Stimulated activated CD4-positive, alpha-beta T cell treated with anti-CD3 and anti-CD28 coated beads, Interleukin-15, amount 100 ng/mL, for 24 hours (primary cell): ENCODE measurements at places on chromosomes 5 and 9.

GRCh38 chr9:5041390-5042115 lies 56.5 kb downstream of the JAK2 start:
- no peak for DNase-seq

DNA sequence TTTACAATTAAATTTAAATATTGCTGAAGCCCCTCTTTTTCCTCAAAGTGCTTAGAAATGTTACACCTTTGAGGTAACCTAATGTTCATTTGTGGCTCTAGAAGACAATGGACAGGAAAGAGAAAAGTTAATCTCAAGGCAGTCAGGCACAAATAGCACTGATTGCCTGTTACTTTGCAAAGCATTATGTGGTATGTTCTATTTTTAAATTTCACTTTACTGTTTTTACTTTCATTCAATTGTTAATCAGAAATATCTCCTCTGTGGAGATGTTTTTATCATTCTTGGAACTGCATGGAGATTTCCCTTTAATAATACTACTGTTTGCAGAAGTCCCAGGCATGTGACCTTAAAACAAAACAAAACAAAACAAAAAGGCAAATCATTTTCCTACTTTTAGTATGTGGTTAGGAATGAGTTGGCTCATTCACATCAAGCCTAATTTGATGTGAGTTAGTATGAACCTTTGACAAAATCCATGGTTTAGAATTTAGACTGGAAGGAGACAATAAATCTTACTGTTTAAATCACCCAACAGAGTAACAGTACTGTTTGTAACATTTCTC lies 67.5 kb downstream of the CWC27 start:
- DNase-seq: no peak

DNA sequence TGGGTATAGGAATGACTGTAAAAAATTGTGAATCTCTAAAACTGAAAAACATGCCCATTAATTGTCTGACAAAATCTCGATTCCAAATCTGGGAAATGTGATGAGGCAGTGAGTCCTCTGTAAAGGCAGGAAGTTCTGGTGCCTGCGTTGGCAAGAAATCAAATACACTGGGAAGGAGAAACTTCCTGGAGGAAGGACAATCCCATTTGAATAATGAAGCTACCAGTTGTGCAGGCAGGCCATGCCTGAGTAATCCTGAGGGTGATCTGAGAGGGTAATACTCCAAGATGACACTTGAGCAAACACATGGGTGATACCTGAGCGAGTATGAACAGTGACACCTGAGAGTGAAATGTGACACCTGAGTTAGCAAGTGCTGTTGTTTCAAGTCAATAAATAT lies 49.7 kb downstream of the KIF24 start:
- no peak for DNase-seq

DNA sequence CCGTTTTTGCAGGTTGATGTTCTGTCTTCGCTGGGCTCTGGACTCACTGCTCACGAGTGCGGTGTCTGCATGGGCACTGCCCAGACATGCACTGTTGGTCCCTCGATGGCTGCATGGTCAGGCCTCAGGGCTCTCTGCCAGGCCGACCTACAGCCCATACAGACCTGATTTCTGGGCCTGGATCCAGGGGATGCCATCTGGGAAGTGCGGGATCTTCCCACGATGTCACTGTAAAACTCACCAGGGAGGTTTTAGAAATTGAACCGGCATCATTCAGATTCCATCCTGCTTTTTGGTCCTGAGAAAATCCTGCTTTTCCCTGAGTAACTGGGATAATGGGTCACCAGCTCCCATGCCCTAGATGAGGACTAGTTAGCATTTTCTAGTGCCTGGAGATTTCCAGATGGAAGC lies 9.1 kb downstream of the S1PR3 start:
- no peak for DNase-seq

DNA sequence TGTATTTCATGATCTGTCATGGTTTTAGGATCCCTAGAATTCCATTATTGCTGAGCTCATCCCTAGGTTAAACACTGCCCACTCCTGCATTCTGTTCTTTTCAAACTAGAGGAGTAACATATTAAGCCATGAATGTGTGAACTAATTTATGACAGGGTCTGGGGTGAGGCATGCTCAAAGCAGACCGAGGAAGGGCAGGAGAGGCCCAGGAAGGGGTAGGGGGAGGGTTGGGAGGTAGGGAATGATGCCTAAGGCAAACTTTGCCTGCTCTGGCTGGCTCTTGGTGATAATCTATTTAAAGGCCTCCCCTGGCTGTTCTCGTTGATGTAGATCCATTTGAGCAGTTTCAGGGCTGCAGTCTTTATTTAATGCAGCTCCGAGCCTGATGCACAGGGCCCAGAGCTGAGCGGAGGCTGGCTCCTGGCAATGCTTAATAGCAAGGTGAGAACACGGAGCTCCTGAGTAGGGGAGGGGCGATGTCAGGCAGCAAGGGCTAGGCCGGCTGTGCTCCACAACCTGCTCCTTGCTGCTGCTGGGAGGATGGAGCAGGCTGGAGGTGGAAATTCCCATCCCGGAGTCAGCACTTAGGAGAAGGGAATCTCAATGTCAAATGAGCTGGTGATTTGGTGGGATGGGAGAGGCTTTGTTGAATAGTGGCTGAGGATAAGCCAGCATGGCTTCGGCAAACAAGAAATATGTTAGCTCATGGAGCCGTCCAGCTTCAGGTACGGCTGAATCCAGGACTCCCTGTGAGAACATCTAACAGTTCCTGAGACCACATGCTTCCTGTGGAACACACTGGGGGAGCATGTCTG lies 73.2 kb upstream of the UNC5A start:
- no peak for DNase-seq

DNA sequence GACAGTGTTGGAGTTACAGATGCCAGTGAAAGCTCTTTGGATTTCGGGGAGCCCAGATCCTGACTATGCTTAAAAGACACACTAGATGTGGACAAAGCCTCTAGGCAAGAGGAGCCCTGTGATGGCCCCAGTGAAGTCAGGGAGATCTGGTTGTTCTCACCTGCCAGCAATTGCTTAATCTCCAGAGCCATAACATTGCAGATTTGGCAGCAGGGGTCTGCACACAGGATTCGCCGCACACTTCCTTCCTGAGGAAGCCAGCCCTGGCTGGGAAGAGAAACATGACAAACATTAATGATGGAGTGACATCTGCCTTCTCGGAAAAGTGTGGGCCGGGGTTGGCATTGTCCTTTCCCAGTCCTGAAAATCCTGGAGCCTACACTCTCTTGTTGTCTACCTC lies 65.2 kb upstream of the PHF24 start:
- DNase-seq: no peak

GRCh38 chr5:170289764-170290163 lies 7.8 kb downstream of the LCP2 start:
- DNase-seq: no peak

GRCh38 chr5:108760512-108760911 lies 12.8 kb downstream of the FER start:
- no peak for DNase-seq
